ENCODE measurements at places on chromosomes 2 and 18.

- peak; percentile 21 for DNase-seq
These were observed 54.6 kb downstream of the ZFP36L2 start for GRCh38 chr2:43171789-43172188.

- no peak for DNase-seq
These were observed 65.9 kb upstream of the HPCAL1 start for GRCh38 chr2:10236571-10237391.

GRCh38 chr2:237699870-237700511 lies 72.6 kb downstream of the LRRFIP1 start:
- DNase-seq, result no peak

GRCh38 chr2:65525616-65526231 lies 93.3 kb upstream of the SPRED2 start:
- DNase-seq, result no peak

- peak; percentile 78 for DNase-seq
These were observed 609 bp downstream of the TPGS2 start for GRCh38 chr18:36828157-36828629.

DNA sequence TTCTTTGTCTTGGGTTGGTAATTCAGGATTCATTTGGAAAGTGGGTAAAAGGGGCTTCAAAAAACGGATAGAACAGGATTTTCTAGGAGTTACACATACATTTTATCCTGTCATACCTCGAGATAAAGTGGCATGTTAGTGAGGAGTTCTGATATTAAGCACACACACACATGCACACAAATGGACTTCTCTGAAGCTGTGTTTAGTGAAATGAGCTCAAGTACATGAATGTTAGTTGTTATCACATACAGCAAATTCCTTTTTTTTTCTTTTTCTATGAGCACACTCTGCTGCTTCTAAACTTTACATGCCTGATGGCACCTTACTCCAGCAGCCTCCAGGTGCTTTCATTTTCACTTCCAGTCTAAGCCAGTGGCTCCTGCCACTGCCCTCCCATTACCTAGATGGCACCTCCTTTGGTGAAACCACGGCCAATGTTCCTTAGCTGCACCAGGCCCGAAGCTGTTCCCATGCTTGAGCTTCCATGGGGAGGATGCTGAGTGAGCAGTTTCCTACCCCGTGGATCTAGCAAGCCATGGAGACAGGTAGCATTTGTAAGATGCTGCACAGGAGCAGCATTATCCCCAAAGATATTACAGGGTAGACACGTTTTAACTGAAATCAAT lies 49.7 kb downstream of the STAT1 start:
- DNase-seq, result no peak

GRCh38 chr2:203610558-203610957 lies 75.5 kb upstream of the RAPH1 start:
- DNase-seq, result no peak

DNA sequence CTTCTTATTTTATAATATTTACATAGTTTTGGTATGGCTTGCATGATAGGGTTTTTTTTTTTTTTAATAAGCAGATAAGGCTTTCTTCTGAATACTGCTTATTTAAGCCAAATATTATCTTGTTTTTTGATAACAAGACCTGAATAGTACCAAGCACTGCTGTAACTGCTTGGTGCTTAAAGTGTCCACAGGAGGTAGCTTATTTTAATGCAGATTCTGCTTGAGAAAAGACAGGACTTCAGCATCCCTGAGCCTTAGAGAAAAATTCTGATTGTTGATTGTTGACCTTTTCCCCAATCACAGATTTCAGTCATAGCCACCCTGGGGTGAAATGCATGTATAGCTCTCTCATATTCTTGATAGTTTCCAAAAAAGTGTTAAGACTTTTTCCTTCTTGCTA lies 336.4 kb downstream of the CTNNA2 start:
- no peak for DNase-seq

GRCh38 chr2:54648256-54648655 lies 75.2 kb upstream of the EML6 start:
- no peak for DNase-seq

- no peak for DNase-seq
These were observed 67.3 kb upstream of the SH3RF3 start for GRCh38 chr2:109061736-109062135.

Measured in DMS53 (cell line).